Activated naive CD4-positive, alpha-beta T cell (primary cell): ENCODE measurements at places on chromosomes 4 and X.

DNA sequence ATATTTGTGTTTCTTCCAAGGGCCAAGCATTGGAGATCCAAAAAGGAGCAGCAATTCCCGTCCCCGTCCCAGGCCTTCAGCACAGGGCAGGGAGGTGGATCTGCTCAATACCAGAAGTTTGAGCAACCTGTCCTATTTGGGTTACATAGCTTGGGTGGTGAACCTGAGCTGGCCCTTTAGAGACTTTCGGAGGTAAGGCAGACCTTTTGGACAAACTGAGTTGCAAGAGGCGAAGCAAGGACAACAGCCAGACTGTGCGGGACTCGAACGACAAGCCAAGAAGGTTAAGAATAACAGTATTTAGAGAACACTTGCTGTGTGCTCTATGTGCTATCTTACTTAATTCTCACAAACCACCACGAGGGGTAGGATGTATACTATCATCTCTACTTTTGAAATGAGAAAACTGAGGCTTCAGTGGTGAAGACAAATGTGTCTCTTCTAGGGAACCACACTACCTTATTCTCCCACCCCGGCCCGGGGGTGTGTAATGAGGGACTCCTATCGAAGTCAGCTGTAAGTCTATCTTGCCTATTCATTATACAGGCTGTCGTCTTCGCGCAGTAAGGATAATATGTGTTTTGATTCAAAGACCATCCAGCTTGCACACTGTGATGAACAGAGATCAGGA, 1.3 kb downstream of the NOP14 start:
- DNase-seq, result no peak

GRCh38 chrX:47232803-47233332, at the start of gene USP11:
Gene USP11, plus strand, starts transcription at chrX:47233009. Its CDS starts 35 bp downstream, at chrX:47233044.
- peak; percentile 33 for DNase-seq

DNA sequence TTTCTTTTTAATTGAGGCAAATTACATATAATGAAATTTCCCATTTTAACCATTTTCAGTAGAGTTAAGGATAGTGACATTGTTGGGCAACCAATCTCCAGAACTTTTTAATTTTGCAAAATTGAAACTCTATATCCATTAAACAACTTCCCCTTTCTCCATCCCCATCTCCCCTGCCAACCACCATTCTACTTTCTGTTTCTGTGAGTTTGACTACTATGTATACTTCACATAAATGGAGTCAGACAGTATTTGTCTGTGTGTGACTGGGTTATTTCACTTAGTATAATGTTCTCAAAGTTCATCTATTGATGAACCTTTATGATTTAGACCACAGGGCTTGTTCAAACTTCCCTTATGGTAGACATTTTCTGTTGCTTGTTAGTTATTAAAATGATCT, 364.5 kb upstream of the MAD2L1 start:
- no peak for DNase-seq

DNA sequence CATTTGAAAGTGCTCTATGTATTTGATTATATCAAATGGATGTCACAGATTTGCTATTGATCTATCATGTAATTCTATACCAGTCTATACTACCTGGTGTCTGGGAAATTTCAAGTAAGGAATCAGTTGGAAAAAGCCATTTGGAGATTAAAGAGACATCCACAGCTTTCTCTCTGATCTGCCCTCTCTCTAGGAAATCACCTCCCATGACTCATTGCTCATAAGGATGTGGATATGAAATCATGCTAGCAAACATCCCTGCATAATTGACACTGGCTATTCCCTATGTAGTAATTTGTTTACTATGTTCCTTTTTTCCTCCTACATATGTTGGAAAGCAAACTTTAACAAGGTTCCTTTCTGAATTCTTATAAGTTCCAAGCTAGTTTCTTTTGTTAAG, 94.3 kb downstream of the TEX13A start:
- DNase-seq, result no peak

DNA sequence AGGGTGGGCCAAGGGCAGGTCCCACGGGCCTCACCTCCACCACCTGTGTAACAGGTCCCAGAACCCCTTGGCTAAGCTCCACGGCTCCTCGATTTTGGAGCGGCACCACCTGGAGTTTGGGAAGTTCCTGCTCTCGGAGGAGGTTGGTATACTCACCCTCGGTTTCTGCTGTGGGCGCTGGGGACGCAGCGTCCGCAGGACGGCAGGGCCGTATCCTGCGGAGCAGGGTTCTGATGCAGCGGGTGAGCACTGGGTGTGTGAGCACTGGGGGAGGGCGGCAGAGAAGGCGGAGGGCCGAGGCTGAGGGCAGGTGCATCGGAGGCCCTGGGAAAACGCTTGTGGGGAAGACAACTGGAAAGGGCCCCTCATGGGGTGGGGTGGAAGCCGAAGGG, 11.0 kb downstream of the ATP5ME start:
- no peak for DNase-seq

- DNase-seq, result no peak
Measured at GRCh38 chr4:136571315-136571714, 961.0 kb downstream of the PCDH18 start.

GRCh38 chrX:75655627-75656026, 129.4 kb downstream of the MAGEE2 start:
- no peak for DNase-seq

GRCh38 chrX:105461016-105461415, 240.5 kb upstream of the TEX13A start:
- DNase-seq, result no peak

DNA sequence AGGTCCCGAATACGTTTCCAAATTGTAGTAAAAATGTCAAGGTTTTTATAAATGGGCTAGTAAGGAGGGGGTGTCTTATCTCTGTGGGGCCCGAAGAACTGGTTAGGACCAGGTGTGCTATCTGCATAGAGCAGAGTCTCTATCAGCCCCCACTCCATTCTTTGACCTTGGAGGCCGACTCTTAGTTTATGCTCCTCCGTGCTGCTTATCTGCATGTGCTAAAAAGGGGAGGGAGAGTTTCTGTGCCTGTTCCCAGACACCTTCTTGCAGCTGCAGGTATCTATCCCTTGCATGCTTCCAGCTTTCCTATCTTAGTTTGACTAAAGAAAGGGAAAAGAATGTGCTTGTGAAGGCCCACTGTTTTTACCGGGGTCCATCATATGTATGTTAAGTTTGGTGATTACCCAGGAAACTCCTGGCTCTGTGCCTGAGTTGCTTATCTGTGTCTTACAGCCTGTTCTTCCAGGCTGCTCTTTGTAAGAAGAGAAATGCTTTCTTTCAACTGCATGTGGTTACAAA, 28.6 kb upstream of the NAF1 start:
- DNase-seq, result no peak

GRCh38 chrX:146754268-146754667, 55.3 kb upstream of the CXorf51B start:
- no peak for DNase-seq

DNA sequence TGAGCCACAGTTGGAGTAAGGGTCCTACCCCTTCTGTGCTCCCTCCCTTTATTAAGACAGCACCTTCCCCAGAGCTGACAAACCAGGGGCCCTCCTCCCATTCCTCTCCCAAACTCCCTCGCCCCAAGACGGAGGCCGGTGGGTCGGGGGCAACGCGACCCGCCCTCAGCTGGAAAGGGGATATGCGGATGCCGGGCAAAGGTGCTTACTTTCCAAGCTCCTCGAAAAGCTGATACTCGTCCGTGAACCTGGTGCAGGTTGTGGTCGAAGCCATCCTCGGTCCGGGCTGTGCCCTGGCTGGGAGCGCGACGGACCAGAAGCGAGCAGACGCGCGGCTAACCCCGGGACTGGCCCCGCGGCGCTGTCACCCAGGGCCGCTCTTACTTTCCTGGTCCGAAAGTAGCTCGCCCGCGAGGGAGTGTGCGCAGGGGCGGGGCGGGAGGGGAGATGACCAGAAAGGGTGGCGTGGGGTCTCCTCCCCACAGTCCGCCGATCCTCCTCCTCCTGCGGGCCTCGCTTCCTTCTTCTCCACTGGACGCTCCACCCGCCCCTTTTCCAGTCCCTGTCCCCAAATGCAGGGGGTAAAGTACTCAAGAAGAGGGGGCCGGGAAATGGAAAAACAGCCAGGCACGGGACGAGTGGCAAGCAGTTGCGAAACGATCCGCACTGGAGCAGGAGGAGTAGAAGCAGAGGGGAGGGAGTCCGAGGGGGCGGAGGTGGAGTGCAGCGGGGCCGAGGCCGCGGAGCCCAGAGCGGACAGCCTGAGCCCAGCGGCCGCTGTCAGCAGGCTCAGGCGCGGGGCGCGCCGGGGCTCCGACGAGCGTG, 531 bp downstream of the CAMK2D start:
- DNase-seq, result peak; percentile 47

DNA sequence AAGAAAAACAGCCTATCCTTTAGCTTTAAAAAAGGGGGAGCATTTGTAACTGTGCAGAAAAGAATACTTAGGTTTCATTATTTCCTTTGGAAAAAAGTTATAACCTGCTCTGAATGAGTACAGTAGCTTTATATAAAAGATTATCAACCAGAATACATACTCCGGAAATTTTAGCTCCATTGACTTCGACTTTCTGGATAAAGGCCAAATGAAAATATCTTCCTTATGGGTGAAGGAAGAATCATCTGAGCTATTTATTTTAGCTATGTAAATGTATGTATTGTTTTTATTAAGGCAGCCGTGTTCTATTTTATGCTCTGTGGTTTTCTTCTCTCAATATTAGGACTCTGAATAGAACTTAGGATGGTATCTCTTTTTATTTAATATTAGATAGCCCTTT, 69.0 kb upstream of the ETNPPL start:
- DNase-seq, result no peak

GRCh38 chrX:105477351-105477750, 256.9 kb upstream of the TEX13A start:
- no peak for DNase-seq

DNA sequence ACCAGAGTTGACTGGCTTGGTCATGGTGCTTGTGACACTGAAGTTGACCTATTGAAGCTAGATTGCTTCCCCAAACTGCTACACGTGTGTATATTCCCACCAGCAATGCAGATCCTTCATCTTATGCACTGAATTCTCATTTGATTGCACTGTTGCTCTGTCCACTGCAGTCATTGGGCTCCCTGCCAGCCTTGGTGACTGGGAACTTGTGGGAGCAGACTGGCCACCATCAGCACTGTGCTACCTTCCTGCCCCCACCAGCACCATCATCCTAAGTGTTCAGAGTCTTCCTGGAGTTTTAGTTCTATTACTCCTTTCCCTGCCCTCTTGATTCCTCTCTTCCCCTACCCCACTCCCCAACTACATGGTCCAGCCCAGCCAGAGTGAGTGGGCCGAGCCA, 117.7 kb upstream of the PRPS2 start:
- DNase-seq, result no peak

DNA sequence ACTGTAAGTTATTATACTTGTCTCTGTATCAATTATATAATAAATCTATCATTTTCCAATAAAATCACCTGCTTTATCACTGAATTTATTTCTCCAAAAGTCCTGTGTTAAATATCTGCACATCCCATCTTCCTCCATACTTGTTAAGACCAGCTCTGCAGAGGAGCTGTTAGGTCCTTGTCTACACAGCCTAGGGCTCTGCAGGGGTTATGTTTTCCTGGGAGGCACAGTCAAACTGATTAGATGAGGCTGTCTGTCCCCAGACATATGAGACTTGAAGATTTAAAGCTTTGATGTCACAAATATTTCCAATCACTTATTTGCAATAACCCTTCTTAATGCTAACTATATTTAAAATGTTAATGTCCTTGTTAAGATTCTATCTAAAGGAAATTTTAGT, 446.8 kb downstream of the TRAM1L1 start:
- no peak for DNase-seq

DNA sequence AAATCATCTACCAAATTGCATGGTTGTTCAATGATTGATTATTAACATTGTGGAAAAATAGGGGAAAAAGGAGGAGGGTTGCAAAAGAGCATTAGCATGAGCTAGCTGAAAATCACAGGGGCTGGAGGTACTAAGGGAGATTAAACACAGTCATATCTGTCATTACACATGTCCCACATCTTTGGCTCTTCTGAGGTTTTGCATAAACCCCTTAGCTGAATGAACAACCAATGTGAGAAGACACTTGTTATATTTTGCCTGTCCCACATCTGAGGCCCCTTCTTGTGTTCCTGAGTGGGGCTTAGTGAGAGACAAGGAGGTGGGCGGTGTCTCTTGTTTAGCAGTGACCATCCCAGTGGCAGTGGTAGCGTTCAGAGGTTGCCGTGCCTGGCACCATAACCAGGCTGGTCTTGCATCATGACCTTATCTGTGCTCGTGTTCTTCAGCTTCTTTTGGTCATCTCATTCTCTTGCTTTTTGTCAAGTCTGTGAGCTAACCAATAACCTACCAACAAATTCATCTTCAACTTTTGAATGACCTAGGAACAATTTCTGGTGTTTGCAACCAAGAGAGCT, 95.6 kb downstream of the MID1IP1 start:
- DNase-seq, result no peak

DNA sequence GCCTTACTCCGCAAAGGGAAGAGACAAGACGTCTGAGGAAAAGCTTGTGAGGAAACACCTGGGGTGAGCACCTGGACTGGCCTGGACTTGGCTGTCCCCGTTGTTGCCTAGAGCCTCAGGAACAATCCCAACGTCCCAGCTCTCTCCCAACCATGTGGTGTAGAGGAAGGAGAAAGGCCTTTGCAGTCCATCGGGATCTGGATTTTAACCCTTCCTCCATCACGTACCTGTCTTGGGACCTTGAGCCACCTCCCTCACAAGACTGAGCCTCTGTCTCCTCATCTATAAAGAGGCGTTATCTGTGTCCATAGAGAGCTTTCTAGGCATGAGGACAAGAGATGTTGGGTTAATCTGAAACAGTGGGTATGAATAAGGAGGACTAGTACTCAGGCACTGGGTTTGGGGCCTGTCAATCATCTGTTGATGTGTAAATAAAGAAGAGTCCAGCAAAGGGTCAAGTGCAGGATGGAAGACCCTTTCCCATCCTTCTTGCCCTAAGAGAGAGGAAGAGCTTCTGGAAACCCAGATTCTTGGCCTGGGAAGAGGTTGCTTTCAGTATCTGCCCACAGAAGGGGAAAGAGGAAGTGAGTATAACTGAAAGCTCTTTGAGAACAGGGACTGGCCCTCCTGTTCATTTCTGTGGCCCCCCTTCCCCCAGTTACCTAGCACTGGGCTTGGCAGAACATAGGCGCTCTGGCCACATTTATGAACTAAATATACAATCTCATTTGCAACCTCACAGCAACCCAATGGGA, 137.1 kb downstream of the PJA1 start:
- no peak for DNase-seq

DNA sequence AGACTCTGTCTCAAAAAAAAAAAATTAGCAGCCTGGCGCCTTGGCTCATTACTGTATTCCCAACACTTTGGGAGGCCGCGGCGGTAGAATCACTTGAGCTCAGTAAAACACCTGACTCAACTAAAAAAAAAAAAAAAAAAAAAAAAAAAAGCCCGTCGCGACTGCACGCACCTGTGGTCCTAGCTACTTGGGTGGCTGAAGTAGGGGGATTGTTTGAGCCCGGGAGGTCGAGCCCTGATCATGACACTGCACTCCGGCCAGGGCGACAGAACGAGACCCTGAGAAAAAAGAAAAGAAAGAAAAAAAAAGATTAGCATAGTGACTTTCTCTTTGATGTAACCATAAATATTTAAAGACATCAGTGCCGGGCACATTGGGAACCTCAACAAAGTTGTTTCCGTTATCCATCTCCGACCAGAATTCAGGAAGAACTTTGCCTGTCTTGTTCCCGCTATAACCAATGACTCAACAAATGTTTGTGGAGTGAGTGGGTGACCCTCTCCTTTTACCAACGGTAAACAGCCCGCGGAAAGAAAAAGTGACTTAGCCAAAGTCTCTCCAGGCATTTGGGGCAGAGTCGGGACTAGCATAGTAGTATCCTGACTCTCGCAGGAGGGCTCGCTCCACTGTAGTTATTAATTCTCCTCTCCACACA, 553 bp upstream of the MED28 start:
- DNase-seq, result no peak
